ENCODE measurements at places on chromosomes 16 and 17.

GRCh38 chr16:85544668-85545067, 68.5 kb upstream of the GSE1 start:
- DNase-seq: no peak

GRCh38 chr16:80586476-80586875, 45.7 kb downstream of the DYNLRB2 start:
- DNase-seq: no peak

DNA sequence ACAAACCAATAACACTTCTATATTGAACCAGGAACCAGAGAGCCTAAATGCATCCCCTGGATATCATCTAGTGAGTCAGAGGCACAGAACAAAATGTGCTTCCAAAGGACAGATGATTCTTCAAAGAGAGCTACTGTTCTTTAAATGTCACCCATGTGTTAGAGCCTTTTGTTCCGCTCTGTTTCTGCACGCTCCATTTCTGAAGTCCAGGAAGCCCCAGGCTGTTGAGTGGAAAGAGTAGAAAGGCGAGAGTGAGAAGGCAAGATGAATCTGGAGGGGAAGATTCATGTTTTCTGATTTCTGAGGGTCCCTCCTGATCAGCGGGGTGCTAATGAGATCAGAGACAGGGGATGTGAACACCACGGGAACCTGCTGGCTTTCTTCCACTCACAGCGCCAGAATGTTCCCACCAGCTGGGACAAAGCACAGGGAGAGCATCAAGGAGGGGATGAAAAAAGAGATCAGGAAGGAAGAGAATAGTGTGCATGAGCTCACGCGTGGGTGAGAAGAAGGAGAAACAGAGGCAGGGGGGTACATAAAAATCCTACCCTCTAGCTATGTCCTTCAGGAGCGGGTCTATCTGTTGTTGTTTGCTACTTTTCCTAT, 559.9 kb upstream of the HSBP1 start:
- DNase-seq: no peak

DNA sequence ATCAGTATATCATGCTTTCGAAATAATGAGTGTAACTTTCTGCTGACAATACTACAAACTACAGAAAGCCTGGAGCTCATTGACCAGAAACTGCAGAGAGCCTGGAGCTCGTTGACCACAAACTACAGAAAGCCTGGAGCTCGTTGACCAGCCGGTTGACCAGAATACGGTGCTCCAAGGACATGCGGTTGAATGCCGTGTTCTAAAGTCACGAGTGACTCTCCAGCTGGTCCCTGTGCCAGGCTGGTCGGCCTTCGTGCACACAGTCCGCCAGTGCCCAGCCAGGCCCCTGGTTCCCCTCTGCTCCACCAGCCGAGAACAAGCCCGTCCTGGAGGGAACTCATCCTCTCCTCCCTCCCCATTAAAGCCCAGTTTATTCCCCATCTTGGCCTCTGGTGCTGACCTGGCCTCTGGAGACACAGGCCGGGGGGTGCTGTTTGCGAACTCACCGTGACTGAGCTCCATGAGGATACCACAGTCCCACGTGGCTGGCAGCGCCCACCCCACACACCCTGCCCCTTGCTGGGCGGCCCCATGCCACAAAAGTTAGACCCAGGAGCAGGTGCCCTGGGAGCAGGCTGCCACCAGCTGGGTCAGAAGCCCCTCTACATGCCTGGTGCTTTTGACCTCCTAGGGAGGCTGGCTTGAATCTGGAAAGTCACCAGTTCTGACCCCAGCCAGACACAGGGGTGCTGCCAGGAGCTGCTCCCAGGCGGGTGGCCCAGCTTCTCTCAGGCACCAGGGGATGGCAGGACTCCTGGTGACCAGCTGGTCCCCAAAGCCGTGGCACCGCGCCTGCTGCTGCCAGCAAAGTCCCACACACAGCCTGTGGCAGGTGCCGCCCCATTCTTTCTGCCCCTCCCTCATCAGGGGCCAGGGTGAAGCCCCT, 15.5 kb upstream of the CDH15 start:
- no peak for DNase-seq

DNA sequence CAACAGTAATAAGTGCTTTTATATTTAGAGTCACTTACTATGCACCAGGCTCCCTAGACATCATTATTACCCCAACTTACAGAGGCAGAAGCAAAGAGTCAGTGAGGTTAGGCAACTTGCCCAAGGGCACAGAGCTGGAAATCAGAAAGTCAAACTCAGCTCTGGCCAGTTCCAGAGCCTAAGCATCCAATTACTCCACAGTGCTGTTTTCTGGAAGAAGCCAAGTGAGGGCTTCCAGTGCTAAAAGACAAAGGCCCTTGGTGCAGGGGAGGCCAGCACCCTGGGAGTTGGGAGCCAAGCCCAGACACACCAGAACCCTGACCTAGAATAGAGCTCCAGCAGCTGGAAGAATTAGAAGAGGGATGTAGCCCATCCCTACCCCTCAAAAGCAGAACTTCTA, 40.2 kb downstream of the C17orf67 start:
- DNase-seq: no peak

- DNase-seq: no peak
These were observed 458 bp downstream of the ENKD1 start for GRCh38 chr16:67666032-67666551.

GRCh38 chr16:57616241-57616640, 12.2 kb upstream of the ADGRG1 start:
- DNase-seq: no peak

DNA sequence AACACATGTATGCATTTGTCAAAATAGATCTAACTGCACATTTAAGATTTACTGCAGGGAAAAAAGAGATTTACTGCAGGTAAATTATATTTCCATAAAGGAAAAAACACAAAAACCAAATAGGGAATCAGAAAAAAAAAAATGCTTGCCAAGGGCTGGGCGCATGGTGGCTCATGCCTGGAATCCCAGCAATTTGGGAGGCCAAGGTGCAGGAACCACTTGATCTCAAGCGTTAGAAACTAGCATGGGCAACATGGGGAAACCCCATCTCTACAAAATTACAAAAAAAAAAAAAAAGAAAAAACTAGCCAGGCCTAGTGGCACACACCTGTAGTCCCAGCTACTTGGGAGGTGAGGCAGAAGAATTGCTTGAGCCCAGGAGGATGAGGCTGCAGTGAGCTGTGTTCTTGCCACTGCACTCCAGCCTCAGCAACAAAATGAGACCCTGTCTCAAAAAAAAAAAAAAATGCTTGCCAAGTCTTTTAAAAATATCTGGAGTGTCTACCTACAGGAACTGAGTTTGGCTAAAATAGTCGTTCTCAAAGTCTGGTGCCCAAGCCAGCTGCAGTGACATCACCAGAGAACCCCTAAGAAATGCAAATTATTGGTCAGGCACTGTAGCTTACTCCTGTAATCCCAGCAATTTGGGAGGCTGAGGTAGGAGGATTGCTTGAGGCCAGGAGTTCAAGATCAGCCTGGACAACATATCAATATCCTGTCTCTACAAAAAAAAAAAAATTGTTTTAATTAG, 17.5 kb downstream of the TRIM25 start:
- DNase-seq: no peak

DNA sequence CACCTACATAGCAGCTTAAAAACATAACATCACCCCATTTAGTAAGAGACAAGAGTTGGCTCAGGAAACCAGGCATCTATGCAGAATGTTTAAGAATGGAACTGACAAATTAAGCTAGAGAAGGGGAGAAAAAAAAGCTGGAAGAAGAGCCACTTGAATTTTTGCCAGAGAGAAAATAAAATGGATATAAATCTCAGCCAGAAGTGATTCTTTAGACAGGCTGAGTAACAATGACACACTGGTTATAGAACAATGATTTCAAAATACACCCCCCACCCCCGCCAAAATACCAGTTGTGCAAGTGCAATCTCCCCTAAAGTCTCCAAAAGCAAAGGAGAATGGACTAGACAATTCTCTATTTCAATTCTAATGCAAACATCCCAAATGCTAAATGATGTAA, 22.4 kb downstream of the LSM12 start:
- DNase-seq: no peak

All from esophagus squamous epithelium (tissue), 5 donors.